ENCODE measurements at places on chromosomes 6 and 20.
A peak's percentile ranks its signal among the peaks of the same experiment; 100 is the strongest.

DNA sequence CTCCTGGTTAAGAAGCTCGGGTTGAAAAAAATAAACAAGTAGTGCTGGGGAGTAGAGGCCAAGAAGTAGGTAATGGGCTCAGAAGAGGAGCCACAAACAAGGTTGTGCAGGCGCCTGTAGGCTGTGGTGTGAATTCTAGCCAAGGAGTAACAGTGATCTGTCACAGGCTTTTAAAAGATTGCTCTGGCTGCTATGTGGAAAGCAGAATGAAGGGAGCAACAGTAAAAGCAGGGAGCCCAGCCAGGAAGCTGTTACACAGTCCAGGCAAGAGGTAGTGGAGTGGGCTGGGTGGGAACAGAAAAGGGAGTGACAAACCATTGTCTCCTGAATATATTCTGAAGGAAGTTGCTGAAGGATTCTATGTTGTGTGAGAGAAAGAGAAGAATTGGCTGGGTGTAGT is 2.0 kb downstream of the HFE start:
- no peak for DNase-seq

DNA sequence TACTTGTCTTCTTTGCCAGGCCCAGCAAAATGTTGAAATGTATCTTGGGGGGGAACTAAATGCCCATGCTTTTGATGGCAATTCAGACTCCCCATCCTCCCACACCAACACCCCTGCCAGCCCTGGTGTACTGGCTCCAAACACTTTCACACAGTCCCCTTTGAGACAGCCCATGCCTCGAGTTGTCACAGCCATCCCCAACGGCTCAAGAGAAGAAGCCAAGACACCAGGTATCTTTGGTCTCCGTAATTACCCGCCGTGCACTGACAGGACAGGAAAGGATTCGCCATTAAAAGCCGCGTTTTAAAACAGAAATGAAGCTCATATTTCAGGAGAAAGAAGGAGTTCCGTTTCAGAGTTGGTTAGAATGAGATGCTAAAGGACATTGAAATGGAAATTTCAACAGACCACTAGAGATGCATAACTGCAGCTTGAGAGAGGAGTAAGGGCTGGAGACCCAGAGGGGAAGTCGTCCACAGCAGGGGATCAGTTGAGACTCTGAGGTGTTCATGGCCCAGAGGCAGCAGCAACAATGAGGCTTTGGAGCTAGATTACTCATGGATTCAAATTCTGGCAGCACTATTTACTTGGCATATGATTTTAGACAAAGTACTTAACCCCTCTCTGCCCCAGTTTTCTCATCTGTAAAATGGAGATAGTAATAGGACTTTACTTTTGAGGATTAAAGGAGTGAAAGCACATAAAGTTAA is 63.5 kb upstream of the ADGRF1 start:
- DNase-seq: no peak

DNA sequence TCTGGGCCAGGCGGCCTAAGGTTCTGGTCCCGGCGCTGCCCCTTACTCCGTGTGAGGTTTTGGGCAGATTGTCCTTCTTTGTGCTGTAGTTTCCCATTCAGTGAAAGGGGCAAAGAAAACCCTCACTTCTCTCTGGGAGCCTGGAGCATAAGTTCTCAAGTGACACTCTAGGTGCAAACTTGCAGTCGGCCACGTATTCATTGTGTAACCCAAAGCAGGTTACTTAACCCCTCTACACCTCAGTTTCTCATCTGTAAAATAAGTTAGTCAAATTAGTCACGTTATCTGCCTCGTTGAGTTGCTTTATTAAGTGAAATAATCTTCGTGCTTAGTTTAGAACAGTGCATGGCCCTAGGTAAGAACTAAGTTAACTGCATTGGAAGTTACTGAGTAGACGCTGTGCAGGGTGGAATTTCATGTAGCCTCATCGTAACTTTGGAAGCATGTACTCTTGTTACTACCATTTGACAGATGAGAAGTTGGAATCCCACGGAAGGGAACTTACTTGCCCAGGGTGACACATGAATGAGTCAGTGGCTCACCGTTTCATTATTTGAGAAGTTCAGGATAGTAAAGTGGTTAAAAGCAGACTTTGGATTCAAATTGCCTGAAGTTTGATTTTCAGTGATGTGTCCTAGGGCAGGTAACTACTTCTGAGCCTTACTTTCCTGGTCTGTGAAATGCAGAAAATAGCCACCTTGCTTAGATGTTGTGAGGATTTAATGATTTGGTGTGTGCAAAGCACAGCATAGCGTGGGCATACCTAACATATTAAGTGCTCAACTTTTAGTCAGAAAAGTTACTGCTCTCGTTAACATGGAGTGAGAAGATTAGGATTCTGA is 556 bp upstream of the MROH8 start:
- DNase-seq: no peak

GRCh38 chr6:63322981-63323380 is 3.2 kb upstream of the LGSN start:
- no peak for DNase-seq

GRCh38 chr6:137033828-137034227 is 10.9 kb downstream of the IL20RA start:
- peak; percentile 39 for DNase-seq

- no peak for DNase-seq
These were observed 7.4 kb upstream of the SLC23A2 start for GRCh38 chr20:5008759-5009158.

GRCh38 chr20:25338112-25339023 is 52.3 kb downstream of the ABHD12 start:
- DNase-seq: no peak

Measured in stimulated activated CD8-positive, alpha-beta memory T cell treated with anti-CD3 and anti-CD28 coated beads, Interleukin-7, amount 100 ng/mL, for 48 hours (primary cell).